Vagina (tissue), 2 donors: ENCODE measurements at places on chromosomes 5 and 9. TPM values are rescaled to one million over a fixed set of nuclear protein-coding genes. Genes with fewer than 3 reads are reported as not detected.
A peak's percentile ranks its signal among the peaks of the same experiment; 100 is the strongest.

Gene SLIT3
- 52.8 TPM for total RNA-seq

GRCh38 chr5:36393656-36394428, 92.1 kb upstream of the RANBP3L start:
- no peak overlapping the region for H3K4me3 ChIP-seq
- H3K27me3 ChIP-seq = no peaks in the 10 kb centered on the region
- peaks cover 25% of the 10 kb centered on the region for H3K4me1 ChIP-seq
- peak overlapping the region; percentile 25 for H3K27ac ChIP-seq

DNA sequence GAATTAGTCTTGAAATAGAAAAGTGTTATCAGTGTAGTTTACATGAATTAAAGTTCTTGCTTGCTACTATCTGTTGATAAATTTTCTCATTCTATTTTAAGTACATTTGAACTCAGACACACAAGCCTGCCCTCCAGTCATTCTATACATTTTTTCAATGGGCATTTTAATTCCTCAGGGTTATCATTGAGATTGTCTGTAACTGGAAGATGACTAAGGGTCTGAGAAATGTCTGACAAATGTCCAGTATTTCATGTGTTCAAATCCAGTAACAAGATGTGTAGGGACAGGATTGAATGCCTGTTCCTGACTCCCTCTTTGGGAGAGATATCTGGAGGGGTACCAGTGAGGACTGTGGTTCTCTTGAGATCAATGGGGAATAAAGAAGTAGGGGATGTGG, 223.9 kb upstream of the ADAMTSL1 start:
- no peaks in the 10 kb centered on the region for H3K4me1 ChIP-seq
- H3K27me3 ChIP-seq = no peaks in the 10 kb centered on the region
- no peak overlapping the region for H3K4me3 ChIP-seq
- no peaks in the 10 kb centered on the region for H3K36me3 ChIP-seq
- H3K27ac ChIP-seq = no peak overlapping the region

DNA sequence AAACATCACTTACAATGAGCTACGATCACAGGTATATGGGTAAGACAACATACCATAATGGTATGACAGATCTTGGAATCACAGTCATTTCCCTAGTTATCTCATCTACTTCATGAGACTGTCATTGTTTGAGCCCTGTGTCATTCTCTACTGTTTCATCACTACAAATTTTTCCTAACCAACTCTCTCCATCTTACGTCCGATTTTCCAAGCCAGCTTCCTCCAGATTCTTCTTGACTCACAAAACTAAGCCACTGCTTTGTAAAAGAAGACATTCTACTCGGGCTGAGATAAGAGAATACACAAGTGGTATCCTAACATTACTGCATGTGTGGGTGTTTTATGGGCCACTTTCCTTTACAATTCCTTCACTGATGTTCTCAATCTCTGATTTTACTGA, 49.6 kb downstream of the SERINC5 start:
- no peak for DNase-seq
- H3K36me3 ChIP-seq = peaks cover 10% of the 10 kb centered on the region

Gene JAKMIP2
- total RNA-seq = 0.49 TPM
